ENCODE measurements at places on chromosomes 5 and 9. TPM values are rescaled to one million over a fixed set of nuclear protein-coding genes. Genes with fewer than 3 reads are reported as not detected.

TMEM141 gene
- 34.7 TPM for total RNA-seq

TERT gene
- total RNA-seq: 11.8 TPM

FRMD3 gene
- 0.34 TPM for total RNA-seq

SLC36A2 gene
- not detected for total RNA-seq

NR5A1 gene
- total RNA-seq: not detected

SLC34A1 gene
- not detected for total RNA-seq

DNA sequence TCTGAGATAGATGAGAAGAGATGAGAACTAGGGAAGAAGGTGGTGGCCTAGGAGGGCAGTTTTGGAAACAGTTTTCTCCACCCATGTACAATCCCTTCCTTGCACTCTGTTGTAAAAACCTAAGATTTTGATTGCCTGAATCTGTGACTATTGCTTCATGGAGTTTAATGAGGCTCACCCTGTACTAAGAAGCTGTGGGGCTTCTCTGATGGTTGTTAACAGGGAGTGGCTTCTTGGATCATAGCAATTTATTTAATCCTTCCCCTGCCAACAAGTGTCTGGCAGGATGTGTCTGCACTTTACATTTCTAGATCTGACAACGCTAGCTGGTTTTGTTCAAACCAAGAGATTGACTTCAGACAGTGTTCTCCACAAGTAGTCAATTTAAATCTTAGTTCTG is 74.7 kb upstream of the C5orf46 start:
- H3K36me3 ChIP-seq: no peaks in the 10 kb centered on the region
- H3K4me1 ChIP-seq: no peaks in the 10 kb centered on the region
- no peaks in the 10 kb centered on the region for H3K27me3 ChIP-seq
- no peak overlapping the region for H3K27ac ChIP-seq

DNA sequence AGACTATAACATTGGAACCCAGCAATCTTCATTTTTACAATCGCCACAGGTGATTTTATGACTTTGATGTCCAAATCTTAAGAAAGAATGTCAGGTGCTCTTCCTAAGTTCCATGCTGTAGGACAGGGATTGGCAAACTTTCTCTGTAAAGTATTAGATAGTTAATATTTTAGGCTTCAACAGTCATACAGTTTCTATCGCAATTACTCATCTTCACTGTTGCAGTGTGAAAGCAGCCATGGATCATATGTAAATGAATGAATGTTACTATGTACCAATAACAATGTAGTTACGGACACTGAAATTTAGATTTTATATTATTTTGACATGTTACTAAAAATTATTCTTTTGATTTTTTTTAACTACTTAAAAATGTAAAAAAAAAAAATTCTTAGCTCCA is 169.7 kb downstream of the DTWD2 start:
- H3K4me1 ChIP-seq: no peaks in the 10 kb centered on the region
- H3K36me3 ChIP-seq: no peaks in the 10 kb centered on the region
- H3K27me3 ChIP-seq: no peaks in the 10 kb centered on the region
- H3K27ac ChIP-seq: no peak overlapping the region

DNA sequence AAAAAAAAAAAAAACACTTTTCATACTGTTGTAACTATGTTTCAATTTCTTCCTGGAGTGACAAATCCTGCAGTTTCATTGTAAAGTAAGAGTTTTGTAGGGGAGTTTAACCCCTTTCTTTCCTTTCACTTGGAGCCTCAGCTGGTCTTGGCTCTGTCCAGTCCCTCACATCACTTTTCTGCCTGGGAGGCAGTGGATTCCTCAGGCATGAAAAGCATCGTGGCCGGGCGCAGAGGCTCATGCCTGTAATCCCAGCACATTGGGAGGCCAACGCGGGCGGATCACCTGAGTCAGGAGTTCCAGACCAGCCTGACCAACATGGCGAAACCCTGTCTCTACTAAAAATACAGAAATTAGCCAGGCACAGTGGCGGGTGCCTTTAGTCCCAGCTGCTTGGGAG is 45.6 kb upstream of the MYO10 start:
- no peak overlapping the region for H3K27ac ChIP-seq
- H3K27me3 ChIP-seq: peaks cover 2% of the 10 kb centered on the region
- no peak overlapping the region for H3K4me3 ChIP-seq
- DNase-seq: no peak
- H3K4me1 ChIP-seq: no peaks in the 10 kb centered on the region

GRCh38 chr9:33264003-33264472 is 470 bp downstream of the BAG1 start:
- H3K27me3 ChIP-seq: no peaks in the 10 kb centered on the region
- peak; percentile 39 for DNase-seq
- H3K27ac ChIP-seq: peak overlapping the region; percentile 96
- peaks cover 43% of the 10 kb centered on the region for H3K4me1 ChIP-seq
- H3K4me3 ChIP-seq: peak overlapping the region; percentile 98

DNA sequence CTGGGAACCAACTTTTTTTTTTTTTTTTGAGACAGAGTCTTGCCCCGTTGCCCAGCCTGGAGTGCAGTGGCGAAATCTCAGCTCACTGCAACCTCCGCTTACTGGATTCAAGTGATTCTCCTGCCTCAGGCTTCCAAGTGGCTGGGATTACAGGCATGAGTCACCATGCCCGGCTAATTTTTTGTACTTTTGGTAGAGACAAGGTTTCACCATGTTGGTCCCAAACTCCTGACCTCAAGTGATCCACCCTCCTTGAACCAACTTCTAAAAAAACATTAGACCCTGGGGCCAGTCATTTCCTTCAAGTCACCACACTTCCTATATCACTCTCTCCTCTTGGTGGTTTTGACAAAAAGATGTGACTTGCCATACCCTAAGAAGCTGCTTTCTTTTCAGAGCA is 10.9 kb upstream of the SHROOM1 start:
- no peak for DNase-seq
- no peak overlapping the region for H3K4me3 ChIP-seq
- peaks cover 5% of the 10 kb centered on the region for H3K27me3 ChIP-seq
- H3K27ac ChIP-seq: no peak overlapping the region

GRCh38 chr9:89740722-89741121 is 135.9 kb downstream of the GADD45G start:
- peaks cover 28% of the 10 kb centered on the region for H3K36me3 ChIP-seq
- H3K4me1 ChIP-seq: peaks cover 78% of the 10 kb centered on the region

DNA sequence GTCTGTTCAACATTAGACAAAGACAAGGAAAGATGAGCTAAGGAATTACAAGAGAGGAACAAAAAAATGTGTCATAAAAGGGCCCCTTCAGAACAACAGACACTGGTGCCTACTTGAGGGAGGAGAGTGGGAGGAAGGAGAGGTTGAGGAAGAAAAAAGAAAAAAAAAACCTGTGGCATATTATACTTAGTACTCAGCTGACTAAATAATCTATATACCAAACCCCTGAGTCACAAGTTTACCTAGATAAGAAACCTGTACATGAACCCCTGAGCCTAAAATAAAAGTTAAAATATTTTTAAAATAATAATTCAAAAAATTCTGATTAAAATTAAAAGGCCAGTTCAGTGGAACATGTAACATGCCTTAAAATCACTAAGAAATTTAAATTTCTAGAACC is 107.3 kb downstream of the MTREX start:
- no peak overlapping the region for H3K4me3 ChIP-seq
- no peak for DNase-seq
- peaks cover 20% of the 10 kb centered on the region for H3K4me1 ChIP-seq
- H3K27me3 ChIP-seq: no peaks in the 10 kb centered on the region

DNA sequence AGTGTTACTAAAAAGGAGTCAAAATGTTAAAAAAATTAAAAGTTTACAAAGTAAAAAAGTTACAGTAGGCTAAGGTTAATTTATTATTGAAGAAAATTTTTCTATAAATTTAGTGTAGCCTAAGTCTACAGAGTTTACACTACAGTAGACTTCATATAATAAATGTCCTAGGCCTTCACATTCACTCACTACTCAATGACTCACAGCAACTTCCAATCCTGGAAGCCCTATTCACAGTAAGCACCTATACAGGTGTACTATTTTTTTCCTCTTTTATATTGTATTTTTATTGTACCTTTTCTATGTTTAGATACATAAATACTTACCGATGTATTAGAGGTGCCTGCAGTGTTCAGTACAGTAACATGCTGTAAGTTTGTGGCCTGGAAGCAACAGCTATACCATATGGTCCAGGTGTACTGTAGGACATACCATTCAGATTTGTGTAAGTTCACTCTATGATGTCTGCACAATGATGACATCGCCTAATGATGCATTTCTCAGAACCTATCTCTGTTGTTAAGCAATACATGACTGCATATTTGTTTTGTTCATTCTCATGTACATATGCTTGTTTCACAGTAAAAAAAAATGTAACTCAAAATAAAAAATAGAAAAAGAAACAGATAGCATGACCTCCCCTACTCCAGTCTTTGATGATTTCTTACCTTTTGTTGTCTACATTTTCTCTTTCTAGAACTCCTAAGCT is 64.7 kb downstream of the NR3C1 start:
- H3K4me3 ChIP-seq: no peak overlapping the region
- no peak overlapping the region for H3K27ac ChIP-seq
- H3K27me3 ChIP-seq: no peaks in the 10 kb centered on the region
- H3K36me3 ChIP-seq: peaks cover 47% of the 10 kb centered on the region

DNA sequence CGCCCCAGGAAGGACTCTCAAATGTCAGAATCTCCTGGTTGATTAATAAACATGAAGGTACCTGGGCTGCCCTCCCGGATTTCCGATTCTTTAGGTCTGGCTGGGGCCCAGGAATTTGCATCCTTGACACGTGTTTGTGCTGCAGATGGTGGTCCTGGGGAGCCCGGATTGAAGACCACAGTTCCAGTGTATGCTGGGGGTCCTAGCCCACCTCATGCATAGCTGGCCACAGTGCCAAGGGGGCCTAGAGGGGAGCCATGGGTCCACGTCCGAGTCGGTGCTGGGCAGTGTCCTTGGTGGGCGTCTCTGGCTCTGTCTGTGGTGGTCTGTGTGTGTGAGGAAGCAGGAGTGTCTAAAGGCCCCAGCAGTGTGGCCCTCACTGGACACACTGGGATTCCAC is 3.2 kb downstream of the NCS1 start:
- H3K27ac ChIP-seq: no peak overlapping the region
- no peaks in the 10 kb centered on the region for H3K4me1 ChIP-seq
- H3K27me3 ChIP-seq: peaks cover 19% of the 10 kb centered on the region
- H3K4me3 ChIP-seq: no peak overlapping the region
- no peaks in the 10 kb centered on the region for H3K36me3 ChIP-seq

GRCh38 chr9:137482094-137482781 is 23.1 kb upstream of the NSMF start:
- H3K27me3 ChIP-seq: no peaks in the 10 kb centered on the region
- no peak overlapping the region for H3K4me3 ChIP-seq
- no peaks in the 10 kb centered on the region for H3K36me3 ChIP-seq
- H3K4me1 ChIP-seq: peaks cover 9% of the 10 kb centered on the region

GRCh38 chr9:37370968-37371563 is 51.4 kb upstream of the GRHPR start:
- DNase-seq: no peak
- peaks cover 4% of the 10 kb centered on the region for H3K27me3 ChIP-seq
- no peak overlapping the region for H3K4me3 ChIP-seq

GRCh38 chr9:72695365-72695764 is 174.0 kb downstream of the TMC1 start:
- no peak overlapping the region for H3K27ac ChIP-seq
- no peak overlapping the region for H3K4me3 ChIP-seq
- H3K4me1 ChIP-seq: peaks cover 3% of the 10 kb centered on the region
- no peak for DNase-seq
- peaks cover 5% of the 10 kb centered on the region for H3K27me3 ChIP-seq
- no peaks in the 10 kb centered on the region for H3K36me3 ChIP-seq

DNA sequence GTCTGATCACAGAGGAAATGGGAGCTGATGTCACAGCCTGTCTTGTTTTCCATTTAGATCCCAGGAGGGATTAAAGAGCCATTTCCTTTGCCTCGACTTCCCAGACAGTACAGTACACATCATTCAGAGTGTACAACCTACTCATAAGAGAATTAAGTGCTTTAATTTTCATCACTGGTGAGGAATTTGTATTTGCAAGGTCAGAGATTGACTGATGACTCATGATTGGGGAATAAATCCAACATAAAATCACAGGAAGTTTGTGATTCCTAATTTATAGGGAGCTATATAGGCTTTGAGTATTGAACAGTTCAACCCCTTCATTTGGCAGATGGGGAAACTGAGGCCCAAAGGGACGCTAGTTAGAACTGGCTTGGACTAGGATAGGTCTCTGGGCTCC is 4.1 kb upstream of the TOMM5 start:
- peaks cover 32% of the 10 kb centered on the region for H3K27me3 ChIP-seq
- H3K4me1 ChIP-seq: peaks cover 5% of the 10 kb centered on the region
- no peak overlapping the region for H3K27ac ChIP-seq
- DNase-seq: no peak
- no peak overlapping the region for H3K4me3 ChIP-seq

- H3K27me3 ChIP-seq: no peaks in the 10 kb centered on the region
- DNase-seq: no peak
- no peak overlapping the region for H3K27ac ChIP-seq
- H3K4me3 ChIP-seq: no peak overlapping the region
- H3K36me3 ChIP-seq: peaks cover 8% of the 10 kb centered on the region
These were observed 8.2 kb downstream of the IL17B start for GRCh38 chr5:149370878-149371277.

GRCh38 chr5:179167871-179168451 is 107.8 kb downstream of the ZNF354C start:
- no peak overlapping the region for H3K4me3 ChIP-seq
- H3K4me1 ChIP-seq: no peaks in the 10 kb centered on the region
- no peaks in the 10 kb centered on the region for H3K36me3 ChIP-seq
- no peaks in the 10 kb centered on the region for H3K27me3 ChIP-seq
- H3K27ac ChIP-seq: no peak overlapping the region
- DNase-seq: no peak

- peak overlapping the region; percentile 84 for H3K27ac ChIP-seq
- H3K36me3 ChIP-seq: peaks cover 72% of the 10 kb centered on the region
- H3K4me1 ChIP-seq: peaks cover 26% of the 10 kb centered on the region
- no peak for DNase-seq
These were observed 4.8 kb upstream of the DIAPH1 start for GRCh38 chr5:141623611-141624010.

DNA sequence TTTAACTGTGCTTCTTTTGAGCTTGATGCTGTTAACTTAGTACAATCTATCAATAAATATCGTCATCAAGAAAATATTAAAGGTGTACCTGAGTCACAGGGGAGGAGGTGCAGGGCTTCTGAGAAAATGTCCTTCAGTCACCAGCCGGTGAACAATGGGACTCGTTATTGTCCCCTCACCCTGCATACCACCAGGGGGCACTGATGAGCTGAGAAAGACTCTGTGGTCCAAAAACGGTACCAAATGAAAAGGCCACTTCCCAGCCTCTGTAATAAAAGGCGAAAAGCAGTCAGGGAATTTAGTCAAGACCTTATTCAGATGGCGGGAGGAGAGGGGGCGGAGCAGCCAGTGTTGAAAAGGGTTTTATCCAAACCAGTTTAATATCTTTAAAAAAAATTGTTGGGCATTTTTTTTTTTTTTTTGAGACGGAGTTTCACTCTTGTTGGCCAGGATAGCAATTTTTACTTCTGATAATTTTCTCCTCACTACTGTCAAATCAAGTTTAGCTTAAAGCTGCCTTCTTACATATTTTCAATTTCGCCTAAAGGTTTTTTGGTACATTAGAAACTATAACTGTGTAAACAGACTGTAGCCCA is 271.9 kb upstream of the ADAMTS16 start:
- H3K4me1 ChIP-seq: no peaks in the 10 kb centered on the region
- peak; percentile 11 for DNase-seq
- H3K4me3 ChIP-seq: no peak overlapping the region
- H3K27me3 ChIP-seq: no peaks in the 10 kb centered on the region
- no peak overlapping the region for H3K27ac ChIP-seq
- no peaks in the 10 kb centered on the region for H3K36me3 ChIP-seq

GRCh38 chr9:17088566-17088965 is 46.3 kb upstream of the CNTLN start:
- no peaks in the 10 kb centered on the region for H3K36me3 ChIP-seq
- no peak for DNase-seq
- H3K4me1 ChIP-seq: no peaks in the 10 kb centered on the region
- no peaks in the 10 kb centered on the region for H3K27me3 ChIP-seq
- no peak overlapping the region for H3K4me3 ChIP-seq
- no peak overlapping the region for H3K27ac ChIP-seq

All from activated T-helper 2 cell treated with anti-CD3 and anti-CD28 coated beads, Interferon-gamma antibody, Interleukin-2, Interleukin-4, amounts not matched to agents 10 μg/mL and 5 μg/mL and 100 μg/mL, durations not matched to agents 14 hours and 24 hours and 36 hours (primary cell).